Retina (tissue), 1 donor: ENCODE measurements at places on chromosomes 6 and 20.
A peak's percentile ranks its signal among the peaks of the same experiment; 100 is the strongest.

GRCh38 chr6:32047539-32047854, 9.3 kb downstream of the CYP21A2 start:
- no peak for DNase-seq

DNA sequence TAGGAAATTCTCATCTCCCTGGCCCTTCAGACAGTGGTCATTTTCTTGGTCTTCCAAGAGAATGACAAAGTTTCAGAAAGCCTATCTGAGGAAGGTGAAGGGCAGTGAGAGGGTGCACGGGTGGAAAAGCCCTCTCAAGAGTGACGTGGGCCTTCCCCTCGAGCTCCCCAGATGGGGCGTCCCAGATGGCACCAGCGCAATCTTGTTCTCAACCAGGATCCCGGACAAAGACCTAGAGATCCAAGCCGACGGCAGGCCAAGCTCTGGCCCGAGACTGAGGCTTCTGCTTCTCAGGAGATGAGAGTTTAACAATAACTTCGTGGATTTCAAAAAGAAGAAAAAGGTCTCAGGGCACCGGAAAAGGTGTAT, 797 bp upstream of the ZNF133 start:
- DNase-seq = no peak

GRCh38 chr6:83867527-83868161, 8.2 kb downstream of the CYB5R4 start:
- peak; percentile 37 for DNase-seq

GRCh38 chr20:13428684-13429083, 207.6 kb downstream of the ISM1 start:
- DNase-seq = no peak

GRCh38 chr20:58287638-58288037, 21.9 kb upstream of the RAB22A start:
- DNase-seq = no peak

DNA sequence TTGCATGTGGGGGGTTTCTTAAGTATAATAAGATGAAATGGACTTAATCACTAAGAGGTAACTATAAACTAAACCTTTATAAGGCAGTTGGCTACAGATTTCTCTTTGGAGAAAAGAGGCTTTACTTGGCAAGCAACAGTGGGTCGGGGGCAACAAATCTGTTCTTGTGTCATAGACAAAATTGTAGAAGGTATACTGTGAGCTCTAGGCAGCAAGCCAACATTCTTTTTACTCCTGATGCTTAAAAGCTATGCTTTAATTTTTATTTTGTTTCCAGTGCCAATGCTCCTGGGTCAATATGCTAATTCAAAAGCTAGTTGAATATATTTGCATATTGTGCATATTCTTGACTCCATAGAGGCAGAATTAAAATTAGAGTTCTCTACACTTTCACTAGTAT, 495.4 kb downstream of the BTBD3 start:
- DNase-seq = no peak

GRCh38 chr6:80321011-80321410, 214.5 kb downstream of the BCKDHB start:
- no peak for DNase-seq
